ENCODE measurements at places on chromosomes 7 and 10.

DNA sequence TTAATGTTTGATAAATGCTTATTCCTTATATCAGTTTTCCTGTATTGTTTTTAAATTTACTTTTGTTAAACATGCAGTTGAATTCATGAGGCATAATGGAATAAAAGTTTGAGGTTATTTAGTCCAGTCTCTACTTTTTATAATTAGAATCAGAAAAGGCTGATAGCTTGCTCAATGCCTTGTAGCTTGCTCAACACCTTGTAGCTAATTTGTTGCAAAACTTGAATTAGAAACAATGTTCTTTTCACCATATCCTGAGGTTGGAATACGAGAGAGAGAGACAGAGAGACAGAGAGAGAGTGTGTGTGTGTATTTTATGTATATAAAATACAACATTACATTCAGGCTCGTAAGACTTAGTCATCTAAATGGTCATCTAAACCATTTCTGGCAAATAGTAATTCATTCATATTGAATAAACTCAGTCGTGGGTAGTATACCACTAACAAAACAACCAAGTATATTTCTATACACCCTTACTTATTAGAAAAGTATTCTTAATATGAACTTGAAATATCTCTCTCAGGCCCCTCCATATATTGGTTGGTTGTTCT is 243.5 kb downstream of the ADK start:
- no peaks in the 10 kb centered on the region for H3K27me3 ChIP-seq
- no peaks in the 10 kb centered on the region for H3K36me3 ChIP-seq
- H3K4me3 ChIP-seq = no peak overlapping the region
- no peak for DNase-seq
- H3K4me1 ChIP-seq = no peaks in the 10 kb centered on the region

DNA sequence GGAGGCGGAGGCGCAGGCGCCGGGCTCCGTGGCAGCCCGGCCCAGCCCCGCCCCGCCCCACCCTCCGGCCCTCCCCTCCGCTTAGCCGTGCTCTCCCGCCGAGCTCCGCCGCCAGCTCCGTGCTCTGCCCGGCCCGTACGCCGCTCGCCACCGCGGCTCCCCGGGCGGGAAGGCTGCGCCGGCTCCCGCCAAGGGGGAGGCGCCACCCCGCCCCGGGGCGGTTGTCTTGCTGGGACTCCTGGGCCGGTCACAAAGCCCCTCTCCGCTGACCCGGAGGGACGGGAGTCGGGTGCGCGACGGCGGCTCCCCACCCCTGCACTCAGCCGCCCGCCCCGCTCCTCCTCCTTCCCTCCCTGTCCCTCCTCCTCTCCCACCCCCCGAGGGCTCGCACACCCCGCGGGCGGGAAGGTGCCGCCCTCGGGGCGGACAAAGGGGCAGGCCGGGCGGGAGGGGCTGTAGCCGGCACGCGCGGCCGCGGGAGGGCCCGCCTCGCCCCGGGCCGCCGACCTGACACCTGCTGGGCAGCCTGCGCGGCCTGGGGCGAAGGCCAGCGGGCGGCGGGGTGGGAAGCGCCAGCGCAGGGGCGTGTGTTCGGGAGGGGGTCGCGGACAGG is 11.5 kb upstream of the SP8 start:
- H3K36me3 ChIP-seq = no peaks in the 10 kb centered on the region
- peaks cover 67% of the 10 kb centered on the region for H3K27me3 ChIP-seq
- H3K4me3 ChIP-seq = no peak overlapping the region
- peaks cover 10% of the 10 kb centered on the region for H3K4me1 ChIP-seq
- peak; percentile 85 for DNase-seq
- H3K27ac ChIP-seq = no peak overlapping the region

- DNase-seq = no peak
- no peak overlapping the region for H3K27ac ChIP-seq
- H3K36me3 ChIP-seq = no peaks in the 10 kb centered on the region
- H3K4me3 ChIP-seq = no peak overlapping the region
- no peaks in the 10 kb centered on the region for H3K27me3 ChIP-seq
Measured at GRCh38 chr10:107442035-107442505, 277.6 kb upstream of the SORCS1 start.

DNA sequence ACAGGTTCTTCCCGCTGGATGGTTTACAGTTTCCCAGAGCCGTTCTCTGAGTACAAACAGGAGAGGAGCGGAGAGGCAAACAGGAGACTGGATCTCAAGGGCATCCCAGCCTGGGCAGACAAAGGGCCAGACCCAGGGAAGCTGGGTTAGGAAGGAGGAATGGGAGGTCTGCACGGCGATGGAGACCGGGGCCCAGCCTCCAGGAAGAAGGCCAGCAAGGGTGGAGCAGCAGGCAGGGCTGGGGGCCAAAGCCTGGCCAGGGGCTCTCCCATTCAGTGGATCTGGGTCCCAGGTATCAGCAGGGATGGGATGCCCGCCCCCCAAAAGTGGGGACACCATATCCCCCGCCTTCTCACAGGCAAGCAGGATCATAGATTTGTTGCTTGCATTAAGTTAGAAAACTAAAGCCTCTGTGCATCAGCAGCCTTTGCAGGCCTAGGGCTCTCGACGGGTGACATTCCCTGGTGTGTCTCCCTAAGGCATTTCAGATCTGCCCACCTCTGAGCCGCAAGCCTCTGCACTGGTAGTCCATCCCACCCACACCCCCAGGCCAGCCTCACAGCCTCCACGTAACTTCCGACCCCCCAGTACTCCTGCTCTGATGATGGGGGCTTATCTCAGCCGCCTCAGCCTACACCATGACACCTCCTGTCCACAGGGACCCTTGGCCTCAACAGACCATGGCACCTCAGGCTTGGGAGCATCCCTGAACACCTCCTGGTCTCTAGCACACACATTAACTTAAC is 59.9 kb downstream of the TNS3 start:
- H3K27ac ChIP-seq = no peak overlapping the region
- no peak overlapping the region for H3K4me3 ChIP-seq
- H3K27me3 ChIP-seq = no peaks in the 10 kb centered on the region
- H3K4me1 ChIP-seq = no peaks in the 10 kb centered on the region
- DNase-seq = no peak

- H3K36me3 ChIP-seq = no peaks in the 10 kb centered on the region
- no peak overlapping the region for H3K4me3 ChIP-seq
- peak; percentile 74 for DNase-seq
- H3K27me3 ChIP-seq = no peaks in the 10 kb centered on the region
Measured at GRCh38 chr10:46299536-46300369, 13.0 kb downstream of the ANTXRL start.
